HT1080 (cell line): ENCODE measurements at places on chromosomes 4 and X. TPM values are rescaled to one million over a fixed set of nuclear protein-coding genes. Genes with fewer than 3 reads are reported as not detected.

DNA sequence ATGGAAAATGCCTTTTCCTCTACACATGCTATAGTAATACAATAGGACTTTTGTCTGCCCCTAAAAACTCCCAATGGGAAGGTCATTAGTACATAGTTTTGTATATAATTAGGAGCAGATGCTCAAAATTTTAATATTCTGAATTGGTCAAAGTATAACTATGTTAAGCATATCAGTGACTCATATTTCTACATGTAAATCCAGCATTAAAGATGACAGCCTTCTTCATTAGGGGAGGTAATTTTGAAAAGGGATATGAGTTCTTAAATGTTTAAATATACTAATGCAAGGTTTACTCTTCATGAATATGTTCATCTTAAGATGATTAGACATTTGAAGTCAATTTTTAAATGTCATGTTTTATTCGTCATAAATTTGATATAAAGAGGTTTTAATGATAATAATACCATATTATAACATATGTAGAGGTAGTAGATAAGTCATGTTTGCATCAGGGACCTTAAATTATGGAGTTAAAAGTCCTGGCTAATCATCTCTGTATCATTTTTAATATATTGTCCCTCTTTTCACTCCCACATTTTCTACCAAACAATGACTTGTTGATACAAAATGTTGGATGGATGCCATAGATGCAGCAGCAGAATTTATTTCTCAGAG is 218.8 kb downstream of the STPG2 start:
- no peak for DNase-seq

Gene XAGE2
- 0.61 TPM in 1 of 2 replicates, not detected in the other for total RNA-seq

DNA sequence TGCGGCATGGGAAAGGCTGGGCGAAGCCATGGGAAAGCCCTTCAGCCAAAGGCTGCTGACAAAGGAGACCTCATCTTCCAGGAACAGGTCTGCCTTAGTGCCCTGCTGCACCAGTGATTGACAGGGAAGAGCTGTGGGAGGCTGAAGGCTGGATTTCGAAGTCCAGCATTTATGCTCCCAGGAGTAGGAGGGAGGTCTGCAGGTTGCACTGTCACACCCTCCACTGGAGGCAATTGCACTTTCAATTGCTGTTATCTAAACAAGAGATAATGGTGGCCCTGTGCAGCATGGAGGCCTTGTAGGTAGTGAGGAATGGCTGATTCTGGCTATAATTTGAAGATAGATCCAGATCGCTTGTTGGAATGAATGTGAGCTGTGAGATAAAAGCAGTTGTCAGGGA is 43.7 kb downstream of the FAM114A1 start:
- DNase-seq: no peak

GRCh38 chrX:65674204-65674893 is 6.9 kb downstream of the MSN start:
- peak; percentile 38 for DNase-seq

DNA sequence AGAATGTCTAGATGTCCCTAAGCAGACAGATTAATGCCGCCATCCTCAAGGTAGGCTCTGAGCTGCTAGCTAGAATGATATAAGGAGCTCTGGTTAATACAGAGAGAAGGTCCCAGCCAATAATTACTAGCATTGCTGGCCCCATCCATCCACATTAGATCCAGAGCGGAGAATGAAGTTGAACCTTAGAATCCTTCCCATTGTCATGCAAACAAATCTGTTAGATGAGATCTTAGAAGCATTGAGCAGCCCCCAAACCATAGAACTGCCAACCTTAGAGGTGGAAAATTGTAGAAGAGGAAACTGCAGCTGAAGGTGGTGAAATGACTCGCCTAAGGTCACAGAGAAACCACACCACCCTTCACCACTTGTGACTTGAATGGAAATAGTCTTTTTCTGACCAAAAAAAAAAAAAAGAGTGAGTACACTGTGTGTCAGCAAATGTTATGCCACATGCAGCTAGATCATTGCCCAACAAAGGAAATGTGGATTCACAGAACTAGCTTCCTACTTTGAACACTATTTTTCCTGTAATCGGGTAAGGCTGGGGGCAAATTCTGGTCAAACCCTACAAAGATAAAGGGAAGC is 162.1 kb downstream of the SMIM20 start:
- DNase-seq: peak; percentile 82

DNA sequence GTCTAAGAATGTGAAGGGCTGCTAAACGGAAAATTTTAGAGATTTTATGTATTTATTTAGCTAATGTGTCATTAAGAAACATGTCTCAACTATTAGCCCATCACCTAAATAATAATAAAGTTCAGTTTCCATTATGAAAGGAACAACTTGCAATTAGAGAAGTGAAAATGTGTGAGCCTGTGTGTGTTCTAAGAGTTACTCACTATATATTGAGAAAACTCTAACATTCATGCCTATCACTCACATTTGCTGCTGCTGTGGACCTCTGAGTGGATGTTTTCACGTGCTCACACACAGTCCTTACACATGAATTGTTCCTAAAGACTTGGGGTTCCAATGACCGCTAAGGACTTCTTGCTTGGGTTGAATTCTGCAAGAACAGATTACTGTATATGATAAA is 364.0 kb downstream of the TMA16 start:
- DNase-seq: no peak

- peak; percentile 48 for DNase-seq
Observed at GRCh38 chr4:110865611-110866259, 242.9 kb upstream of the PITX2 start.

Gene GABRB1
- total RNA-seq: 0.53 and 0.76 TPM in 2 replicates

- peak; percentile 3 for DNase-seq
Observed at GRCh38 chr4:5921101-5921980, 28.5 kb upstream of the CRMP1 start.

DNA sequence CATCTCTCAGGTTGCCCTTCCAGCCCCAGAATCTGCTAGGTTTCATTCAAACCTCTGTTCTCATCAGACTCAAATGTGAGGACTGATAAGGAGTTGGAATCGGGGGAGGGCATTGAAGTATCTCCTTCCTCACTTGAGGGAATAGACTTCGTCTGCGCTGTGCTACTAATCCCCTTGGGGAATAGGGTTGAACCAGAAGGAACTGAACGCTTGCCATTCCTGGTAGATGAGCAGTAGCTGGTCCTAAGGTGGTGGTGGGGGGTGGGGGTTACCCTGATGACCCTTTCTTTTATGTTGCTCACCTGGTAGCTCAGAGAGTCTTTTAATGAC is 692 bp upstream of the SLC9A7 start:
- DNase-seq: no peak

GRCh38 chr4:145796346-145796745 is 116.4 kb downstream of the C4orf51 start:
- DNase-seq: no peak

GRCh38 chr4:153241970-153242838 is 38.0 kb downstream of the TRIM2 start:
- peak; percentile 75 for DNase-seq
